Common myeloid progenitor, CD34-positive (primary cell): ENCODE measurements at places on chromosomes 3 and 15.

DNA sequence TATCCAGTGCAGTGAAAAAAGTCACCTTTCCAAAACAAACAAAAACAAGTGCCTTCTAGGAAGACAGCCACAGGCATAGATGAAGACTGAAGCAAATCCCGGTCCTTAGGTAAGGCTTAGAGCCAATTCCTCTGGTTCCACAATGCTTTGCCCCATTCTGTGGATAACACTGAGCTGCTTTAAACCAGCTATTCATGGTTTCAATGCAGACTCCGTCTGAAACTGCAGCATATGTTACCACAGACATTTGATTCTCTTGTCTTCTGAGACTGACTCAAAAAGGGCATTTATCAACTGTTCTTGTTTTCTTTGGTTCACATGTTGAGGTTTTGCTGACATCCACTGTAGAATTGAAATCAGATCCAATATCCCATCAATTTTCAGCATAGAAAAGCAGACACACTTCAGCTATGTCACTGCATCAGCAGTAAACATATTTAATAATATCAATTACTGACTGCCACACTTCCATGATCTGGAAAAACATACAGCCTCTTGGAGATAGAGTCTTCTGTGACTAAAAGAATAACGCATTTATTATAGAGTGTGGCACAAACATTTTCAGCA, 659.3 kb downstream of the ROBO2 start:
- H3K4me1 ChIP-seq, result no peaks in the 10 kb centered on the region
- H3K27ac ChIP-seq, result no peak overlapping the region
- no peaks in the 10 kb centered on the region for H3K27me3 ChIP-seq
- DNase-seq, result no peak

- peaks cover 2% of the 10 kb centered on the region for H3K4me1 ChIP-seq
- no peak overlapping the region for H3K27ac ChIP-seq
- no peak for DNase-seq
Measured at GRCh38 chr15:69824075-69824876, 273.4 kb downstream of the TLE3 start.

DNA sequence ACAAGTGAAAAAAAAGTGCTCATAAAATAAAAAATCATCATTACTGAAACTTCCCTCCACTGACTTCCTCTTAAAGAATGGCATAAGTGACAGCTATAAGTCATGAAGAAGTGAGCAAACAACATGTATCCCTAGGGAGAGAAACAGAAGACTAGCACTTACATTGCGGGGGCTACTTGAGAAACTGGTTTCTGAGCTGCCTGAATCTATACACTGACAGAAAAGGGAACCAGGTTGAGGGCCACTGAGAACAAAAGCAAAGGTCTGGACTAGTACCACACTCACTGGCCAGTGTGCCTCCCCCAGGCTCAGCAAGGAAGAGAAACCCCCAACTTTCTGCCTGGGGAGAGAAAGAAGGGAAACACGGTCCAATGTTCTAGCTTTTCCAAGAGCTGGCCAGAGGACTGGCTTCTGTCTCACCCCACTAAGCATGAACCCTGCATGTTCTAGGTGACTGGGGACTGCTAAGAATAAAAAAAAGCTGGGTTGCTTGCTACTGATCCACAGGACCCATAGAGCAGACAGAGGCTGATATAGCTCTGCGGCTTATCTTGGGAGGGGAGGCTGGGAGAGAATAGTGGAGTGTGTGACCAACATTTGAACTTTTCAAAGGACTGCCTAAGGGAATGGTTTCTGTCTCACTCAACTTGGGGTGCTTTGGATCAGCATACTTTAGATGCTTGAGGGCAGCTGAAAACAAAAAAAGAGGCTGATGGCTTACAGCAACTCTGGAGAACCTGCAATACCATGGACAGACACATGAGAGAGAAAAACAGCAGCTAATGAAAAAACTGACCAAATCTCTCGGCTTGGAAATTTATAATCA, 8.1 kb downstream of the RAD18 start:
- DNase-seq, result no peak
- peaks cover 9% of the 10 kb centered on the region for H3K4me1 ChIP-seq
- H3K4me3 ChIP-seq, result no peak overlapping the region
- H3K36me3 ChIP-seq, result peaks cover 4% of the 10 kb centered on the region
- peak overlapping the region; percentile 29 for H3K27ac ChIP-seq
- no peaks in the 10 kb centered on the region for H3K27me3 ChIP-seq

DNA sequence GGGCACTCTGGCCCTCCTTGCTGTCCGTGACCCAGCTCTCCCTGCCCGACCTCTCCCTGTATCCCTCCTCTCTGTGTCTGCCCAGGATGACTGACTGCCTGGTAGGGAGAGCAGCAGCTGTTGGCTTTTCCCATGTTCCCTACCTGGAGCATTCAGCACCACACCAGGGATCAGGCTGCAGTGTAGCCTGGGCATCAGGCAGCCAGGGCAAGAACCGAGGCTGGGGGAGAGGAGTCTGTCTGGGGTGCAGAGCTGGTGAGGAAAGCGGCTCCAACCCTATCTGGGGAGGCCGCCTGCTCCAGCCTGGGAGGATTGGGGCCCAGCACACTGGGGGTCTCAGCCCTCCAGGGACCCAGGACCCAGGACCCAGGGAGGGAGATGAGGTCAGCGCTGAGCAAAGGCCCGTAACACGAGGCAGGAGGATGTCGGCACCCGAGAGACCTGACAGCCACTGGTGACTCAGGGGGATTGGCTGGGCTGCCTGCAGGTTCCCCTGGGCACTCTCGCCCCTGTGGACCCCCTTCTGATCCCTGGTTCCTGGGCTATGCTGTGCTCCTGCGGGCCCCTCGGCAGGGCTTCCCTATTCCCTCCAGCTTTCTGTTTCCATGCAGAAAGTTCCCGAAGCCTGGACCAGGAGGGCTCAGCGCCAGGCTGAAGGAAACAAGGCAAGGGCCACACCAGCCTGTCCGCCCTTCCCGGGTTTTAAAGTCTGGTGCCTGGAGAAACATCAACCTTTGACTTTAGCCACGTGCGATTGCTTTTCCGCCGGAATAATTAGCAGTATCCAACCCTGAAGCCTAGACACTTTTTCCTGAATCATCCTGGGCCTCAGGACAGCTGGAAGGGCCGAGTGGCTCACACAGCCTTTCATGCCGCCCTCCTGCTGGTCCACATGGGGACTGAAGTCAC, 128.2 kb upstream of the MEF2A start:
- no peaks in the 10 kb centered on the region for H3K27me3 ChIP-seq
- no peak for DNase-seq
- H3K4me3 ChIP-seq, result no peak overlapping the region

DNA sequence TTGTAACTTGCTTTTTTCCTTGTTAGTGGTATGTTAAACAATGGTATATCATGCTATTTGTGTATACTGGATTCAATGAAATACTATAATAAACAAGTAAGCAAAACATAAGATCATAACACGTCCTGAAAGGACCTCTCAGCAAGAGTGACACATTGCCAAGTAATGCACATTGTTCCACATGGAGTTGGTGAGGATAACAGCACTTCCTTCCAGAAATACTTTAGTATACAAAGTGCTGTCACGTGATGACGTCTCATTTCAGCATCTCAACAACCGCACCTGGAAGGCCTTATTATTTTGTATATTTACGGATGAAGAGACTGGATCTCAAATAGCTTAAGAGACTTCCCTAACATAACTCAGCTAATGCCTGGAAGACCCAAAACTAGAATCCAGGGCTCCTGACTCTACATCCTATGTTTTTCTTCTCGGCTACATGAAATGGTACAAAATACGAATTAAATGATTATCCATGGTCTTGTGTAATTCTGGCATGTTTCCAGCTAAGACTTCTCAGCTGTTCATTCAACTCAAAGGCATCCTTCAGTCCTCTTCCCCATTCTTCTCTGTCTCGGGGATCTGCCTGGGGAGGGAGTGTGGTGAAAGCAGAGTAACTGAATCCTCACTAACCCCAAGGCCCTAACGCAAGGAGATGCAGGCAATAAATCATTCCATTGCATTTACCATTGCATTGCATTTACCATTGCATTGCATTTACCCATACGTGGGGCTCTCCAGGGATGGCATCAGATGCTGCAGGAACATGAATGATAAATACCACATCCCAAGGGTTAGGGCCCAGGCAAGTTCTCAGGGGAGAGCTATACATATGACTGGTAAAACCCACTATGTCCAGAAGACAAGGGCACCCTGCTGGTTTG, 79.2 kb downstream of the LIPC start:
- H3K27ac ChIP-seq, result no peak overlapping the region
- no peaks in the 10 kb centered on the region for H3K4me1 ChIP-seq
- H3K4me3 ChIP-seq, result no peak overlapping the region

DNA sequence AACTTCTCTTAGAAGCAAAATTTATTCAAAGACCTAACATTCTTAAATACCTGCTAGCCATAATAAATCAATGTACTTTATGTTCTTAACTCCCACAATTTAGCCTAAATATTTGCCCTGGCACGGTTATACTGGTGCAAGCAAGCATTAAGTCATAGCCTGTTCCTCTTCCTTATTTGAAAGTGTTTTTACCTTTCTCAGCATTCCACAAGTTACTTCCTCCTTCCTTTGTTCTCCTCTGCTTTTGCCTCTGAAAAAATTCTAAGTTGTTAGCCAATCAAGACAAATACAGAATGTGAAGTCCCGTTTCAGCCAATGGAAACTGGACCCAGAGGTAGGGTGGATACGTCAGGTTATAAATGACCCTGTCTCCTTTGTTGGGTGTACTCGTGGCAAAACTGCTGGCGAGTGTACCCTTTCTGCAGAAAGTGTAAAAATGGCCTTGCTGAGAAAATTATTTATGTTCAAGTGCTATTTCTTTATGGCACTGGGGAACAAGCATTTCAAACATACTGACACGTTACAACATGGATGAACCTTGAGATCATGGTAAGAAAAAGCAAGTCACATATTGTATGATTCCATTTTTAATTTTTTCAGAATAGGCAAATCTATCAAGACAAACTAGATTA, 3.1 kb upstream of the TATDN2 start:
- no peaks in the 10 kb centered on the region for H3K36me3 ChIP-seq
- no peak overlapping the region for H3K27ac ChIP-seq
- no peak overlapping the region for H3K4me3 ChIP-seq
- H3K27me3 ChIP-seq, result no peaks in the 10 kb centered on the region
- peaks cover 4% of the 10 kb centered on the region for H3K4me1 ChIP-seq

DNA sequence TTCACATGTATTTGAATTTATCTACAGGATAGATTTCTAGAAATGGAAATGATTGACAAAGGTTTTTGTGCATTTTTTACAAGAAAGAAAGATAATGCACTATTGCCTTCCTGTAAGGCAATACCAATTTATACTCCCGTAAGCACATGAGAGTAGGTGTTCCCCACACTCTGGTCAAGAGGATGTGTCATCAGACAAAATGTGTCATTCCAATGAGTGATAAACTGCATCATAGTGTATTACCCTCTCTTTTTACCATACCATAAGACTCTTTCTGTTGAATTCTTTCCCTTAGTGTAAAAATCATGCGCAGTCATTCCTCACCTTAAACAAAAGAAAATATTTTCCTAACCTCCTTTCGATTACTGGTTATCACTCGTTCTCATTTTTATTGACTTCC, 251.0 kb downstream of the ROBO1 start:
- no peak overlapping the region for H3K27ac ChIP-seq
- no peaks in the 10 kb centered on the region for H3K4me1 ChIP-seq
- H3K27me3 ChIP-seq, result no peaks in the 10 kb centered on the region

DNA sequence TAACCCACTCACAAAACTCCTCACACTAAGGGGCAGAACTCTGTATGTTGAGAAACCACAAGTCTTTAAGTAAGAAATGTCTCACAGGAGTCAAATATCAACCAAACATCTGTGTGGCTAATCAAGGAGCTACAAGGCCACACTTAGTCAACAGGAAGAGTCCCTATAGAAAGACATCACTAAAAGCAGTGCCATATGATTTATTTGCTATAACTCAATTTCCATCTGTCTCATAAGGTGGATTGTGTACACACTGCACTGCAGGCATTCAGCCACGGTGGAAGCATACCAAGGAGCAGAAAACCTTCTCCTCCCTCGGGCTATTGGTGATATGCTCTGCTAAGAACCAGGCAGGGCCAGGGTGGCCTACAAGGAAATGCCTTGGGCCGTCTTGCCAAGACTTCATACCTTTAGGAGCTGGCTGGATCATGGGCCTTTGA, 197.6 kb upstream of the CFAP20DC start:
- no peak overlapping the region for H3K27ac ChIP-seq
- H3K4me1 ChIP-seq, result no peaks in the 10 kb centered on the region
- no peak for DNase-seq
- no peak overlapping the region for H3K4me3 ChIP-seq

DNA sequence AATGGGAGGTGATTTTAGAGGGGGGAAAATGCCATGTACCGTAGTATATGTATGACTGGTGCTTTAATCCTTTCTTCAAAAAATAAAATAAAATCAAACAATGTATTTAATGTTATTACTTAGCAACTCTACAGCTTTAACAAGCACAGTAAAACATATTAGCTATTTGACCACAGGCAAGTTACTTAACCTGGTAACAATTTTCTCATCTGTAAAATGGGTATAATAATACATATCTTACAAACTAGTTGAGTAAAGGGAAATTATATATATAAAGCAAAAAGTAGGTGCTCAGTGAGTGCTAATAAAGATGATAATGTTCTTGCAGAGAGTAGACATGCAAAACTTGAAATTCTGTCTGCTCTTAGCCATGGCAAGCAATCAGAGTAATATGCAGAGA, 27.9 kb downstream of the SSR3 start:
- H3K36me3 ChIP-seq, result no peaks in the 10 kb centered on the region
- no peak for DNase-seq
- H3K4me1 ChIP-seq, result no peaks in the 10 kb centered on the region
- no peak overlapping the region for H3K27ac ChIP-seq
- peaks cover 32% of the 10 kb centered on the region for H3K27me3 ChIP-seq

- H3K4me3 ChIP-seq, result peak overlapping the region; percentile 74
- peak overlapping the region; percentile 90 for H3K27ac ChIP-seq
Measured at GRCh38 chr15:66294157-66294931, 976 bp downstream of the DIS3L start.

DNA sequence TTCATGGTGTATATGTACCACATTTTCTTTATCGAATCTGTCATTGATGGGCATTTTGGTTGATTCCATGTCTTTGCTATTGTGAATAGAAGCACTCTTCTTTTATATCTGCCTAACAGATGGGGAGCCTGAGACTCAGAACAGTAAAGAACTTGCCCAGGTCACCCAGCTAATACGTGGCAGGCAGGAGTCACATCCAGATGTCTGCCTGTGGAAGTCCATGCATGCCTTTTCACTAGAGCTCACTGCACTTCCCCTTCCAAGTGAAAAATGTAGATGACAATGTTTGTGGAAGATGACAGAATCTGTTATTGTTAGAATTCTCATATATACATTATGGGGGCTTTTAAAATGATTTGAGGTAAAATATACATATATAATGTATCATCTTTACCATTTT, 165.0 kb downstream of the PDZRN3 start:
- H3K4me1 ChIP-seq, result no peaks in the 10 kb centered on the region
- no peak for DNase-seq
- H3K36me3 ChIP-seq, result no peaks in the 10 kb centered on the region
- peaks cover 24% of the 10 kb centered on the region for H3K27me3 ChIP-seq
- no peak overlapping the region for H3K27ac ChIP-seq

GRCh38 chr3:58077596-58078285, 69.5 kb downstream of the FLNB start:
- H3K27me3 ChIP-seq, result no peaks in the 10 kb centered on the region
- no peak overlapping the region for H3K4me3 ChIP-seq
- peaks cover 42% of the 10 kb centered on the region for H3K4me1 ChIP-seq
- no peak overlapping the region for H3K27ac ChIP-seq
- peaks cover 18% of the 10 kb centered on the region for H3K36me3 ChIP-seq
- no peak for DNase-seq
